Hematopoietic multipotent progenitor cell treated with erythropoietin and hydrocortisone succinate and interleukin-3 and kit ligand, for 17 days (in vitro differentiated cells): ENCODE measurements at places on chromosomes 13 and 19.

- DNase-seq = peak; percentile 40
Observed at GRCh38 chr13:24693862-24694471, 13.8 kb downstream of the ATP12A start.

DNA sequence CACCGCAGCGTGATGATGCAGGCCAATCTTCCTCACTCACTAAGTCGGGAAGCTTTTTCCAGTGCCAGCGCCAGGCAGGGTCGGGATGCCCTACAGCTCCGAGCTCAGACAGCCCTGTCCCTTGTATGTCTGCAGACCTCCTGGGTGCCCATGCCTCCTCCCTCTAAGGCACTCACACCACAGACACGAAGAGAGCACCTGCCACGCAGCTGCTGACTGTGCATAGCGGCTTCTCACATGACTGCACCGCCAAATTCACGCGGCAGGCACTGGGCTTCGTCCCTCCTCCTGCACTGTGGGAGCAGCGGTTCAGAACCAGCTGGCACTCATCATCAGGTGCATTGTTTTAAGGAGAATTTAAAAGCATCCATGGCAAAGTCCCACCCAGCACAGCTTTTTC, 88.1 kb downstream of the SLC7A1 start:
- DNase-seq = no peak

DNA sequence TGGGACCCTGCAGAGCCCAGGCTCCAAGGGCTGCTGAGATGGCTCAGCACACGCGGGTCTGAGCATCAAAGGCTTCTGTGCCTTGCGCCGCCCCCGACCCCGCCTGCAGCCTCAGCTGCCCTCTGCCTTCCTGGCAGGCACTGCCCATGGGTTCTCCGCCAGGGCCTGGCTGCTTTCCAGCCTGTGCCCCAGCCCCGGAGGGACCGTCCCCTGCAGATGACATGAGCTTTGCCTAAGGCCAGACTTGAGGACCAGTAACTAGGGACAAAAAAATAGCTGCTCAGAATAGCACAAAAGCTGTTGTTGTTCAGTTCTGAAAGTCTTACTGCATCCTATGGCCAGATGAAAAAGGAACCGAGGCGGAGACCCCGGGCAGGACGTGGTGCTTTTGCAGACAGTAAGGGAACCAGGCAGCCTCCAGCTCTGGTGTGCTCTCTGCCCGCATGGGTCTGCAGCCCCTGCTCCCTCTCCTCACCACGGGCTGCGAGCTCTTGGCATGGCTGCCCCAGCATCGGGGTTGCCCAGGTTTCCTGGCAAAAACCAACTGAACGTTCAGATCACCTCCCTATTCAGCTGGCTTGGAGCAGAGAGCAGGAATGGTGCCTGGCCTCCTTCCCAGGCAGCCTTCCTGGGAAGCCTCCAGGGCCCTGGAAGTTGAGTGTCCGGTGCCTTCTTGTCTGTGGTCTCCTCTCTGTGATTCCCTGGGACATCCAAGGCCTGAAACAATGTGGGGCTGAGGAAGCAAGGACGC, 12.5 kb upstream of the CFAP97D2 start:
- no peak for DNase-seq

DNA sequence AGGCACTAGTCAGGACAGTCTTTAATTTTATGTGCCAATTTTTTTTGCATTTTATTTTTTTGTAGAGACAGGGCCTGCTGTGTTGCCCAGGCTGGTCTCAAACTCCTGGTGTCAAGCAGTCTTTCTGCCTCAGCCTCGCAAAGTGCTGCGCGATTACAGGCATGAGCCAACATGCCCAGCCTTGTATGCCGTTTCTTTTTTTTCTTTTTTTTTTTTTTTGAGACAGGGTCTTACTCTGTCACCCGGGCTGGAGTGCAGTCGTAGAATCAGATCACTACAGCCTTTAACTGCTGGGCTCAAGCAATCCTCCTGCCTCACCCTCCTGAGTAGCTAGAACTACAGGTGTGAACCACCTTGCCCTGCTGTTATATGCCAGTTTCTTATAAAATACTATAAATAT, 26.4 kb downstream of the BORA start:
- no peak for DNase-seq

DNA sequence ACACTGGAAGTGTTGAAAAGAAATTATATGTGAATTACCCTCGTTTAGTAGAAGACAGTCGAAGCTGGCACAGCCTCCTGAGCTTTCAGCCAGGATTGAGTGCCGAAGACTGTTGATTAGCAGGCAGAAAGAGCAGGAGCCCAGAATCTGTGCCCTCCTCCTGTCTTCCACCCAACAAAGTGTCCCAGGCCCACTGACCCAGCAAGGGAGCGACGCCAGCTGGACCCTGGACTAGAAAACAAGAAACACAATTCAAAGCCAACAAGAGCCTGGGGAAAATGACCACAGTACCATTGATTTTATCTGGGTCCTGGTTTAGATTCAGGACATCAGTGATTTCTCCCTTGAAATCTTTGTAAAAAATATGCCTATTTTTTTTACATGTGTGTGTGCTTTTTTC, 120.7 kb downstream of the RXFP2 start:
- DNase-seq = no peak

DNA sequence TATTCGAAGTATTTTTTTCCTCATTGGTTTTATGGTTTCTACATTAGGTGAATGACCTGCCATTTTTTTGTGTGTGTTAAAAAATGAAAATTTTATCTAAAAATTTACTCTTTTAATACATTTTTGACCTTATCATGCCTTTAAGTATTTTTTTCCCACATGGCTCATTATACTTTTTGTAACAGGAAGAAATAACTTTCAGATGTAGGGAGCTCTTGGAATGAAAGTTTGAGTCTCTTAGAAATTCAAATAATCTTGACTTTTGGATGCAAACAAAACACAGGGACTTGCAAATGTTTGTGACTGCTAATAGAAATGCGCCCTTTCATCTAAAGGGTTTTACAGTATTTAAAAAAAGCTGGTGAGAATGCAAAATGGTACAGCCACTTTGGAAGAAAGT, 457.9 kb downstream of the KLF5 start:
- no peak for DNase-seq

DNA sequence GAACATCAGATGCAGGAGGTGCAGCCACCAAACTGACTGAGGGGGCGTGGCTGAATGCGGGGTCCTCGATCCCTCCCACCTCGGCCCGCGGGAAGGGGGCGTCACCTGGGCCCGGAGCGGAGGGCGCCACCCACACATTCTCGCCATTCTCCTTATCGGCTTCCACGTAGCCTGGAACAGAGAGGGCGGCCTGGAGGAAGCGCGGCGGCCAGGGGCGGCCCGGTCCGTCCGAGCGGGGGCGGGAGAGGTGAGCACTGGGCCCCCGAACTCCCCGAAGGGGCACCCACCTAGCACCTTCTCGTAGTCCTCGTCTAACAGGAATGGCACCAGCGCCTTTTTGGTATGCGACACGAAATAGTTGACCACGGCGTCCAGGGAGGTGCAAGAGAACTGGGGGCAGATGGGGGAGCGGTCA, 11.8 kb downstream of the STAP2 start:
- DNase-seq = no peak

- DNase-seq = no peak
Observed at GRCh38 chr13:25973576-25973975, 78.2 kb downstream of the SHISA2 start.

DNA sequence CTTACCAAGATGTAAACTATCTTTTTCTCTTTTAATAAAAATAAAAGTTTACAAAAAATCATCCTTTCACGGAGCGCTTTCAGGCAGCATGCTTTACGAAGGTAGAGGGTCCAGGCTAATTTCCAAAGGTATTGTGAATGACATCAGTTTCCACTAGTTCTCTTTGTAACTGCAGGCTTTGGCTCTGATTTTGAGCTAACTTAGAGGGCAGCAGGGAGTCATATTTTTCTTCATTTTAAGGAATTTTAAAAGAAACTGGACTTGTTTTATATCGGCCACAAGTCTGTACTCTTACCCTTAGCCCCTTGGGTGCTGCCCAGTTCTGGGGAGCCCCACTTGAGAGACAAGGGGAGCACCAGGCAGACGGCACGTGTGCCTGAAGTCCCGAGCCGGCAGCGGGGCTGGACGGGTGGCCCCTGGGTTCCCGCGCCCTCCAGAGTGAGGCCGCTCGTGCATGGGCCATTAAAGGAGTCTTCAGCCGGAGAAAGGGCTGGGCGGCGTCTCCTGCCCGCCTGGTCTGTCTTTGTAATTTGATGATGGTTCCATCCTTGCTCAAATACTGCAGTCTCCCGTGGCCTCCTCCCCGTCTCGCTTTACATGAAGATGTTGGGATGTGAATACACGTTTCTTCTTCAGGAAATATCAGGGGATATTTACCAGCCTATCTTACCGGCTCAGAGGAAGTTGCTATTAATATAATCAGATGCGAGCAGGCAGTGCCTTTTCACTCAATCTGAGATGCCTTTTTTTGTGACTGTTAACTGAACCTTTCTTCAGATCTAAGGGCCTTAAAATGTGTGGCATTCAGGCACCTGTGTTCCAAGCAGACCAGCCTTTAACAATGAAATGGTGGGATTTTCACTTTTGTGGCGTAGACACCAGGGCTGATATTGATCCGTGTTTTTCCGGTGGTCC, 67.4 kb downstream of the GGACT start:
- no peak for DNase-seq

DNA sequence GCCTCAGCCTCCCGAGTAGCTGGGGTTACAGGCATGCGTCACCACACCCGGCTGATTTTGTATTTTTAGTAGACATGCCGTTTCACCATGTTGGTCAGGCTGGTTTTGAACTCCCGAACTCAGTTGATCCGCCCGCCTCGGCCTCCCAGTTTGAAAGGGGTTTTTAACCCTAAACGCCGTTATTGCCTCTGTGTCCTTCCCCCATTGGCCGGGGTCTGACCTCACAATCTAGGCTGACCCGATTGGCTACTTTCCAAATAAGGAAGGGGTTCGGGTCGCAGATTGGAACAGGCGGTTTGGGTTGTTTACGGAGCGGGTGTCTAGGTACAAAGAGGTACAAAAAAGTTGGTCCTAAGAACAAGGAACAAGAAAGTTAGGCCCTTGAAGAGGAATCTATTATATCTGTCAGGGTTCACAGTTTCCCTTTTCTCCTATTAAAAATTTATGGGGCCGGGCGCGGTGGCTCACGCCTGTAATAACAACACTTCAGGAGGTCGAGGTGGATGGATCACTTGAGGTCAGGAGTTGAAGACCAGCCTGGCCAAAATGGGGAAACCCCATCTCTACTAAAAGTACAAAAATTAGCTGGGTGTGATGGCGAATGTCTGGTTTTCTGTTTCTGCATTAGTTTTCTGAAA, 1.0 kb downstream of the ZNF253 start:
- no peak for DNase-seq

GRCh38 chr13:29993716-29994488, 143.5 kb upstream of the UBL3 start:
- DNase-seq = no peak

- no peak for DNase-seq
Observed at GRCh38 chr13:33256148-33256840, 29.3 kb downstream of the STARD13 start.

GRCh38 chr19:11611730-11612129, 14.4 kb downstream of the ZNF627 start:
- DNase-seq = no peak

DNA sequence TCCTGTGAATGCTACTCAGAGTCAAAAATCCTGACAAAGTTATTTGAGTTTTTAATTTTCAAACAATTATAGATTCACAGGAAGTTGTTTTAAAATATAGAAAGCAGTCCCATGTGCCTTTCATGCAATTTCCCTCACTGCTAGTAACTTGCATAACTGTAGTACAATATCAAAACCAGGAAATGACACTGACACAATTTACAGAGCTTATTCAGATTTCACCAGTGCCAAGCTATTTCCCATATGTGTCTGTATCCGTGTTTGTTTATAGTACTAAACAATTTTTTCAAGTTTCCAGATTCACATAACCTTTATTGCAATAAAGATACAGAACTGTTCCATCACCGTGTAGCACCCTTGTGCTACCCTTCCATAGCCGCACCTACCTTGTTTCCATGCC, 934.6 kb downstream of the PCDH17 start:
- no peak for DNase-seq

DNA sequence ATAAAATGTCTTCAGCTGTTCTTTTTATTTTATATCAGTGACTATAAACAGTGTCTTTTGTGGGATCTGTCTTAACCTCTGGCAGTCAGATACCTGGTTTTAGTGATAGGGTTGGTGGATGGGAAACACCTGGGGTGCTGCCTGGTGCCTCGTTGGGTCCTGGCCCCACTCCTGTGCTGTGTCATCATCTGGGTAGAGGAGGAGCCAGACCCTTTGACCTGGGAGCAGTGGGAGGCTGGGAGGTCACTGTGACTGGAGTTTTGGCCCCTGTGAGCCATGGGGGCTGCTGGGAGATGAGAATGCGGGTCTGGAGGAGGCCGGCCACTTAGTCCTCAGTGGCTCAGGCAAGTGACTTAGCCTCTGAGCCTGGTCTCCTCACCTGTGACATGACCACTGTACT, 29.4 kb downstream of the TDRD12 start:
- no peak for DNase-seq

DNA sequence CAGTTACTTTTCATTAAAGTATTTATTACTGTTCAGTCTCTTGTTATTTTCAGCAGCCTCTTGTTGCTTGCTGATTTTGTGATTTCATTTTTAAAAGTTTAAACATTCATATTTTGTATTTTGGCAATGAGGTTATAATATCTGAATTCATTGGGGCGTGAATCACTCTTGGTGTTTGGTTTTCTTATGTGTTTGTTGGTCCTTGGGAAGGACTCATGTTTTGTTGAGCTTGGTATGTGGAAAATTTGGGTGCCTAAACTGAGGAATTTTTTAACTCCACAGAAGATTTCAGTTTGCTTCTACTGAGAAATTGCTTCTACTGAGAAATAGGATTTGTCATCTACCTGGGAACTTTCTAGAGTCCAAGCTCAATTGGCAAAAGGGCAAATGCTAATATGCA, 38.2 kb downstream of the PDS5B start:
- no peak for DNase-seq

DNA sequence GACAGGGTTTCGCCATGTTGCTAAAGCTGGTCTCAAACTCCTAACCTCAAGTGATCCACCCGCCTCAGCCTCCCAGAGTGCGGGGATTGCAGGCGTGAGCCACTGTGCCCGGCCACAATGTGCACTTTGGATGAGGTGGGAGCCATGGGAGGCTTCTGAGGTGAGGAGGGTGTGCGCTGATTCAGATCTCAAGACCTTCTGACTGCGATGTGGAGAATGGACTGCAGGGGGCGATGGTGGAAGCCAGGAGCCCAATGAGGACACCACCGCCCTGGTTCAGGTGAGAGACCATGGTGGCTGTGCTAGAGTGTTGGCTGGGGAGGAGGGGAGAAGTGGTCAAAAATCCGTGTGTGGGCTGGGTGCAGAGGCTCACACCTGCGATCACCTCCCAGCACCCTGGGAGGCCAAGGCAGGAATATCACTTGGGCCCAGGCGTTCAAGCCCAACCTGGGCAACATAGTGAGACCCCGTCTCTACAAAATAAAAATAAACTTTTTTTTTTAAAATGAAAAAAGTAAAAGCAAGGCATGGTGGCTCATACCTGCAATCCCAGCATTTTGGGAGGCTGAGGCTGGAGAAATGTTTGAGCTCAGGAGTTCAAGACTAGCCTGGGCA, 5.6 kb downstream of the INAFM1 start:
- DNase-seq = peak; percentile 64

DNA sequence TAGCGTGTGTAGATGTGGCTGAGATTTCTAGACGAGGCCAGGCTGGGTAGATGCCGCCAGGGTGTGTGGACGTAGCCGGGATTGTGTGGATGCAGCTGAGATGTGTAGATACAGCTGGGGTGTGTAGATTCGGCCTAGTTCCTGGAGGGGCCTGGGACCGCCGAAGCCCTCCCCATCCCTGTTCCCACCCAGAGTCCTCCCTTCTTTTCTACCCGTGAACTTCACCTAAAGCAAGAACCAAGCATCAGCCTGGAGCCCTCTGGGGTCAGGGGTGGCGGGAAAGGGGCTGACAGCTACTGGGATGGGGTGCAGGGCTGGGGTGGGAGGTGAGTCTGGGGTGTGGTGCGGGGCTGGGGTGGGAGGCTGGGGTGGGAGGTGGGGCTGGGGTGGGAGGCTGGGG, 768 bp downstream of the TMPRSS9 start:
- DNase-seq = no peak
